ENCODE measurements at places on chromosomes 2 and 18.

GRCh38 chr2:108194409-108195132 lies 45.2 kb upstream of the SULT1C3 start:
- peak; percentile 29 for DNase-seq

DNA sequence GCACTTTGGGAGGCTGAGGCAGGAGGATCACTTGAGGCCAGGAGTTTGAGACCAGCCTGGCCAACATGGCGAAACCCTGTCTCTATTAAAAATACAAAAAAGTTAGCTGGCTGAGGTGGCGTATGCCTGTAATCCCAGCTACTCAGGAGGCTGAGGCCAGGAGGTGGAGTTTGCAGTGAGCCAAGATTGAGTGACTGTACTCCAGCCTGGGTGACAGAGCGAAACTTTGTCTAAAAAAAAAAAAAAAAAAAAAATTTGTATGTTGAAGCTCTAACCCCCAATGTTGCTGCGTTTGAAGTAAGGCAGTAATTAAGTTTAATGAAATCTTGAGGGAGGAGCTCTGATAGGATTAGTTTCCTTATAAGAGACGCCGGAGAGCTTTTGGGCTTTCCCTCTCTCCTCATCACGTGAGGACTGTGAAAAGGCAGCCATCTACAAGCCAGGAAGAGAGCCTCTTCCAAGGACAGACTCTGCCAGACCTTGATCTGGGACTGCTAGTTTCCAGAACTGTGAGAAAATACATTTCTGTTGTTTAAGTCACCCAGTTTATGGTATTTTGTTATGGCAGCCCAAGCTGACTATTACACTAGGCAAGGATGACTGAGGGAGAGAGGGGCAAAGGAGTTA lies 11.5 kb upstream of the PNPT1 start:
- no peak for DNase-seq

DNA sequence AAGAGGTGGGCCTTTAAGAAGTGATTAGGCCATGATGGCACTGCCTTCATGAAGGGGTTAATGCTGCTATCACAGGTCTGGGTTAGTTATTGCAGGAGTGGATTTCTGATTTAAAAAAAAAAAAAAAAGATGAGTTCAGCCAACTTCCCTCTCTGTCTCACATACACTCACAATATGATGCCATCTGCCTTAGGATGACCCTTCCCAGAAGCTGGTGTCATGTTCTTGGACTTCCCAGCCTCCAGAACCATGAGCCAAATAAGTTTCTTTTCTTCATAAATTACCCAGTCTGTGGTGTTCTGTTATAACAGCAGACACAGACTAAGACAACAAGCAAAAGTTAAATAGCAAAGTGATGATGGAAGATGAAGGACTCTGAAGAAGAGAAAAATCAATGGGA lies 179.7 kb upstream of the ETAA1 start:
- DNase-seq: no peak

GRCh38 chr2:234422981-234423431 lies 73.9 kb downstream of the ARL4C start:
- no peak for DNase-seq

GRCh38 chr2:238945433-238946150 lies 97.7 kb downstream of the TWIST2 start:
- DNase-seq: peak; percentile 48

- no peak for DNase-seq
Measured at GRCh38 chr2:122500316-122501105, 745.1 kb downstream of the TSN start.

GRCh38 chr2:96843538-96844268 lies at the start of gene ANKRD23:
ANKRD23 (minus strand) TSS chr2:96844021; CDS start chr2:96843992, 29 bp downstream.
- no peak for DNase-seq

- no peak for DNase-seq
Measured at GRCh38 chr18:55407191-55407590, 180.8 kb downstream of the TCF4 start.

GRCh38 chr2:170530284-170530745 lies 184.8 kb upstream of the SP5 start:
- peak; percentile 58 for DNase-seq

DNA sequence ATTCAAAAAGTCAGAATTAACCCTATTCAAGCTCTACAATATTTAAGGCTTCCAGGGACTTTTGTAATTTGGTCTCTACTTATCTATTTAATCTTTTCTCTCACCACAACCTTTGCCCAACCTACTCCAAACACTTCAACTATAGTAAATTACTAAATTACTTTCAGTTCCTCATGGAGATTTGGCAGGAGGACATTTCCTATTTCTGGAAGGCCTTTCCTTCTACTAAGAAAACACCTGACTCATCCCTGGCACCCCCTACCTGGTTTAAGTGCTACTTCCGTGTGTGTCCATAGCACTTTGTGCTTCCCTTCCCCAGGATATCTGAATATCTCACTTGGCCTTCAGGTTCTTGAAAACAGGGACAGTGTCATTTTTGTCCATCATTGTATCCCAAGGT lies 96.3 kb downstream of the UPP2 start:
- no peak for DNase-seq

- DNase-seq: no peak
Measured at GRCh38 chr2:30680121-30680520, 127.1 kb downstream of the CAPN13 start.

- DNase-seq: no peak
Measured at GRCh38 chr2:171490577-171490976, 31.7 kb upstream of the CYBRD1 start.

GRCh38 chr2:191522478-191523120 lies 155.3 kb upstream of the NABP1 start:
- no peak for DNase-seq

DNA sequence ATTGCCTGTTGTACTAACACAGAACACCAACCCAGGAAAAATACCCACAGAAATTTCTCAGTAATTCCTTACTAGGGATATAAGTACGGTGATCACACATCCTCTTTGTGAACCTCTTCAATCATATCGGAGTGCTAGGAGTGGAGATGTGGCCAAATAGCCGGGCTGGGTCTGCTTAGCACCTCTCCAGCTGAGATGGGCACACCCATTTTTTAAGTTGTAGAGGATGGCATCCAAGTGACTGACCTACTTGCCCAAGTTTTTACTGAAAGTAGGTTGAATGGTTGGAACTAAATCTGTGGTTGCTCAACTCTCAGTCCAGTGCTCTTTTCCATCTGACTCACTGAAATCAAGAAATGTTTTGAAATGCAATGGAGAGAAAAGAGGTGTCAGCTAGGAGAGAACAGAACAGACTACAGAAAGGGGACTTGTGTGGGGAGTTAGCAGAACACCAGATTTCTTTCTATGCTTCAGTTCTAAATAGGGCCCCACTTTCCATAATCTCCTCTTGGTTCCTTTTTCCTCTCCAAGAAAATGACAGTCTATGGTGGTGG lies 68.7 kb upstream of the FSHR start:
- DNase-seq: no peak

DNA sequence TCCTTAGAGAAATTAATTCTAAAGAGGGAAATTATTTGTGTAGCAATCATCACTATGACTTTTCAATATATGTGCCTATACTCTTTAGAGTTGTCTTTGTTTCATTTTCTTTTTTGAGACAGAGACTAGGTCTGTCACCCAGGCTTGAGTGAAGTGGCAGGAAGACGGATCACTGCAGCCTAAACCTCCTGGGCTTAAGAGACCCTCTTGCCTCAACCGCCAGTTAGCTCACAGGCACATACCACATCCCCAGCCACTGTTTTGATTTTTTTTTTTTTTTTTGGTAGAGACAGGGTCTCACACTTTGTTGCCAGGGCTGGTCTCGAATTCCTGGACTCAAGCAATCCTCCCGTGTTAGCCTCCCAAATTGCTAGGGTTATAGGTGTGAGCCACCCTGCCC lies 12.4 kb downstream of the YWHAQ start:
- no peak for DNase-seq

All from EL (cell line).